ENCODE measurements at places on chromosomes 7 and 10.

GRCh38 chr10:71835671-71836595 lies 15.1 kb downstream of the PSAP start:
- DNase-seq = no peak

DNA sequence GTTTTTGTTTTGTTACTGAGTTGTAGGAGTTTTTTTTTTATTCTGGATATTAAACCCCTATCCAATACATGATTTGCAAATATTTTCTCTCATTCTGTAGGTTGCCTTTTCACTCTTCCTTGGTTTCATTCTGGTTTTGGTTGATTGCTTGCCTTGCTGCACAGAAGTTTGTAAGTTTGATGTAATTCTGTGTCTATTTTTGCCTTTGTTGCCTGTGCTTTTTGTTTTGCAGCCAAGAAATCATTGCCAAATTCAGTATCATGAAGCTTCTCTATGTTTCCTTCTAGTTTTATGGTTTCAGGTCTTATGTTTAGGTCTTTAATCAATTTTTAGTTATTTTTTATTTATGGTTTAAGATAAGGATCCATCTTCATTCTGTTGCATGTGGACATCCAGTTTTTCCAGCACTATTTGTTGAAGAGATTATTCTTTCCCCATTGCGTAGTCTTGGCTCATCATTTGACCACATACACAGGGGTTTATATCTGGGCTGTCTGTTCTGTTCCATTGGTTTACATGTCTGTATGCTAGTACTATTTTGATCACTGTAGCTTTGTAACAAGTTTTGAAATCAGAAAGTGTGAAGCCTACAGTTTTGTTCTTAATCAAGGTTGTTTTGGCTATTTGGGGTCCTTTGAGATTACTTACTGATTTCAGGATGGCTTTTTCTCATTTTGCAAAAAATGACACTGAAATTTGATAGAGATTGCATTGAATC lies 26.4 kb downstream of the BMPR1A start:
- DNase-seq = no peak

DNA sequence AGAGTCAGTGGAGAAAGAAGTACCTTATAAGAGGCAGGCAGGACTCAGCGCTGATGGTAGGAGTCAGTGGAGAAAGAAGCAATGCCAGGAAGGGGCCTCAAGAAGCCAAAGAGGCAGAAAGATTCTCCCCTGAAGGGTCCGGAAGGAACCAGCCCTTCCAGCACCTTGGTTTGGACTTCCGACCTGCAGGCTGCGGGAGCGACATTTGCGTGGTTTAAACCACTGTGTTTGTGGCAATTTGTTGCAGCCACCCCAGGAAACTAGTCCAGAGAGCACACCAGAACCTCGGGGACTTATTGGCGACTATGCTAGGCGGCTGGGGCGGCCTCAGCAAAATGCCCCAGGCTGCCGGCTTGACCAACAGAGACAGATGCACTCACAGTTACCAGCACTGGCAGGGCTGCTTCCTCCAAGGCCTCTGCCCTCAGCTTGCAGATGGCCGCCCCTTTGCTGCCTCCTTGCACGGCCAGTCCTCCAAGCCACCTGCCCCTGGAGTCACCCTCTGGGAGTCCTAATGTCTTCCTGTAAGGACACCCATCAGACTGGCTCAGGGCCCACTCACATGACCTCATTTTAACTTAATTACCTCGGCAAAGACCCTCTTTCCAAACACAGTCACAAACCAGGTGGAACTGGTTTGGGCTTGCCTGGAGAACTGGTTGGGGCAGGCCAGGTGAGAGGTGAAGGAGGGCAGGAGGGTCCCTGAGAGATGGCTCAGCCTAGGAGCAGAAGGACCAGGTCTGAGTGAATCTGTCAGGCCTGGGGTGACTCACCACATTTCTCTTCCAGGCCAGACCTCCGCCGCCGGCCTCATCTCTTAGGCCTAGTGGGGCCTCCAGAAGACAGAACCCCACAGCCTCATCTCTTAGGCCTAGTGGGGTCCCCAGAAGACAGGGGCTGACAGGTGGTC lies 26.1 kb downstream of the CALML3 start:
- DNase-seq = no peak

GRCh38 chr10:103507235-103508191 lies 14.0 kb downstream of the NEURL1 start:
- no peak for DNase-seq

GRCh38 chr10:1802413-1802812 lies 65.1 kb upstream of the ADARB2 start:
- no peak for DNase-seq

GRCh38 chr10:94785211-94785610 lies 22.7 kb downstream of the CYP2C19 start:
- no peak for DNase-seq

DNA sequence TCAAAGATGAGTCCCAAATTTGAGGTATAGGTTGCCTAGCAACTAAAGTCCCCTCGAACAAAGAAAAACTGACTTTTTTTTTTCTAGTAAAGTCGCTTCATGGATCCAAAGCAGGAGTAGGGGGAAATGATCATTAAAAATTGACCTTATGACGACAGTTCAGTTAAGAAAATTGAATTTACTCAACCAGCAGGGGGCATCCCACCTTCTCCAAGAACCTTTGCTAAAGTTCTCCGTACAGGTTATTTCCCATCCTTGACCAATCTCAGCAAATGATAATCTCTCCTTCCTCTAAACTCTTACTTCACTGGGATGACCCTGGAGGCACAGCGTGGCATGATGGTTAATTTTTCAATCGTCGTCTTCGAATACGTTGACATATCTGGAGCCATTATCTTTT lies 228.3 kb downstream of the CALN1 start:
- DNase-seq = no peak

DNA sequence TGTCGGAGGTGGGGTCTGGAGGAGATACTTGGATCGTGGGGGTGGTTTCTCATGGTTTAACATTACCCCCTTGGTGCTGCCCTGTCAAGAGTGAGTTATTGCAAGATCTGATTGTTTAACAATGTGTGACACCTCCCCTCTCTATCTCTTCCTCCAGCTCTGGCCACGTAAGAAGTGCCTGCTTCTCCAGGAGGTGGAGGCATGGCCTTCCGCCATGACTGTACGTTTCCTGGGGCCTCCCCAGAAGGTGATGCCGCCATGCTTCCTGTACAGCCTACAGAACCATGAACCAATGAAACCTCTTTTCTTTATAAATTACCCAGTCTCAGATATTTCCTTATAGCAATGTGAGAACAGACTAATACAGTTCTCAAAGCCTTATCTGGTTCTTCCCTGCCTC lies 547.0 kb downstream of the CALN1 start:
- DNase-seq = no peak

GRCh38 chr10:48285710-48286109 lies 11.2 kb upstream of the FRMPD2 start:
- no peak for DNase-seq

DNA sequence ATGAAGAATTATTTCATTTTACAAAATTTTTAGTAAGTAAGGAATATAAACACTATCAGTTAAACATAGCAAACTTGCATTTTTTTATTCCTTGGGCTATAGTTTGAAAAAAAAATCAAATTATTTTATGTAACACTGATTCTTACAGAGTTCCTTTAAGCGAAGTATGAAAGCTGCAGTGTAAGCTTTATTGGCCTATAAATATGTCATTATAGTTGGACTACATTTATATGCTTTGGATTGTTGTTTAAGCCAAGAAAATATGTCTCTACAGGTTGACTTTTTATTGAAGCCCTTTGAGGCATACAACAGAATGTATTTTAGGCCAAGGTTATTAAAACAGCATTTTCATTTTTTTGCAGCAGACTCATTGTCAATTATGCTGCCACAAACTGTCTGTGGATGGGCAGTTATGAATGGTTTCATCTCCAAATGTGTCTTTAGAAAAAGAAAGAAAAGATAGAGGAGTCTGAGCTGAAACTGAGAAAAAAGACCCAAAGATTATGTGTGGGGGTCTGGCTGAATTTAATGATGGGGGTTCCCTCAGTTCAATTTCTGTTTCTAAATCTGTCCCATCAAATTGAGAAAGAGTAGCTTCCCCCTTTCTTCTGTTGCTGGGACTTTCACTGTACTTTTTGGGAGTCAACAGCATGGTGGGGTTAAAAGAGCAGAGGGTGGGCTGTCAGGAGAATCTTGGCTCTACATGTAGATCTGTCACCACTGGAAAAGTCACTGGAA lies 43.1 kb downstream of the ARID5B start:
- DNase-seq = no peak

DNA sequence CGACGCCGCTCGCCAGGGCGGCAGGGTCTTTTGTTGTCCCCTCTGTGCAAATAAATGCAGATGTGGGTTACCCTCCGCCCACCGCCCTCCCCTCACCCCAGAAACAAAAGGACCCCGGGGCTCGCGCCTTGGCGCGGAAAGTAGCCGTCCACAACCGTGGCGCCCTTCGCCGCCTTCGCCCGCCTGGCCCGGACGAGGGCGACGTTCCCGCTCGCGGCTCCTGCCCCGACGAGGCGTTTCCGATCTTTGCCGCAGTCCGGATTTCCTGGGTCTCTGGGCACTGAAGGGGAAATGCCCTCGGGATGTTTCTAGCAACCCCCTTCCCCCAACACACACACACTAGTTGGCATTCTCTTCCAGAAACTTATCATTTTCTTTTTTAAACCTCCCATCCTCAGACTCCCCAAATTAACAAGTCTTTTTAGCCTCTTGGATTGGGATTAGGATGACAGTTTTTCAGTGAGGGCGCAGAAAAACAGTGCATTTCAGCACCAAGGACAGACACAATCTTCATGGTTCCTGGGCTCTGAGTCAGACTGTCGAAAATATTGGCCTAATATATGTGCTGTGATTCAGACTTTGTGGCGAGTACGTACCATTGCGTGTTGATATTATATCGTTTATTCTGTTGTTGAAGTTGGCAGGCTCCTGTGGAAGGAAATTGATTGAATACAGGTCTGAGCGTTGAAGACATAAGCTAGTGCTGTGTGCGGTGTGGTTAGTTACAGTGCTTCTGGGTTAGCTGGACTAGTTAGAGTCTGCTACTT lies 771 bp downstream of the PHYHIPL start:
- no peak for DNase-seq

GRCh38 chr7:842431-843031 lies 10.3 kb downstream of the SUN1 start:
- no peak for DNase-seq

DNA sequence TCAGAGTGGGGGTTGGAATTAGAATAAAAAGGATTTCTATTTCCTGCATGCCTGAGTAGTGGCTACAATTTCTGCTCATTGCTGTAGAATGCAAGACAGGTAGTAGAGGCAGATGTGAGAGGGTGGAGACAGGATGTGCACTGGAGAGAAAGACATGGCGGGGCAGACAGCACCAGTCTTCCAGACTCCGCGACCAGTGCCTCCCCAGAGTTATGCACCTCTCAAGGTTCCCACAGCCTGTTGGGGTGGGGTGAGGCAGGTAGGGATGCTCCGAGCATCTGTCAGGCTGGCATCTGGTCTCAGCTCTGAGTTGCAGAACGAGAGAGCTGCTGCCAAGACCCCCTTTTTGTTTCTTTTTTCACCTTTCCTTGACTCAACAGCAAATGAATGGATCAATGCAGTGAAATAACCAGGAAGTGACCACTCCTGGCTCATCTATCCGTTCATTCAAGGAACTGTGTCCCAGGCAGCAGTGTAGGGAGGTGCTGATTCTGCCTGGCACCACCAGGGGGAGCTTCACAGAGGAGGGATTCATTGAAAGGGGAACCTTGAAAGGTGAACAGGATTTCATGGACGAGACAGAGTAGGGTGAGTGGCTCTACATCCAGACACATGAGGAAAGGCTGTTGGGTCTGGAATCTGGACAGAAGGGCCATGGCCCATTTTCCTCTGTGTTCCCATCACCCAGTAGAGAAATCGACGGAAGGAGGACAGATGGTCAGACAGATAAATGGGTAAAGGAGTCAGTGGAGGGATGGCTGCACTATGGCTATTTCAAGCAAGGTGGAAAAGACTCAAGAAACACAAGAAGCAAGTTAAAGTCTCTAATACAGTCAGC lies 17.2 kb upstream of the SLC18A3 start:
- DNase-seq = peak; percentile 69

- peak; percentile 5 for DNase-seq
These were observed 99.1 kb downstream of the ZNF680 start for GRCh38 chr7:64463636-64464375.
